ENCODE measurements at places on chromosomes 16 and 17.

DNA sequence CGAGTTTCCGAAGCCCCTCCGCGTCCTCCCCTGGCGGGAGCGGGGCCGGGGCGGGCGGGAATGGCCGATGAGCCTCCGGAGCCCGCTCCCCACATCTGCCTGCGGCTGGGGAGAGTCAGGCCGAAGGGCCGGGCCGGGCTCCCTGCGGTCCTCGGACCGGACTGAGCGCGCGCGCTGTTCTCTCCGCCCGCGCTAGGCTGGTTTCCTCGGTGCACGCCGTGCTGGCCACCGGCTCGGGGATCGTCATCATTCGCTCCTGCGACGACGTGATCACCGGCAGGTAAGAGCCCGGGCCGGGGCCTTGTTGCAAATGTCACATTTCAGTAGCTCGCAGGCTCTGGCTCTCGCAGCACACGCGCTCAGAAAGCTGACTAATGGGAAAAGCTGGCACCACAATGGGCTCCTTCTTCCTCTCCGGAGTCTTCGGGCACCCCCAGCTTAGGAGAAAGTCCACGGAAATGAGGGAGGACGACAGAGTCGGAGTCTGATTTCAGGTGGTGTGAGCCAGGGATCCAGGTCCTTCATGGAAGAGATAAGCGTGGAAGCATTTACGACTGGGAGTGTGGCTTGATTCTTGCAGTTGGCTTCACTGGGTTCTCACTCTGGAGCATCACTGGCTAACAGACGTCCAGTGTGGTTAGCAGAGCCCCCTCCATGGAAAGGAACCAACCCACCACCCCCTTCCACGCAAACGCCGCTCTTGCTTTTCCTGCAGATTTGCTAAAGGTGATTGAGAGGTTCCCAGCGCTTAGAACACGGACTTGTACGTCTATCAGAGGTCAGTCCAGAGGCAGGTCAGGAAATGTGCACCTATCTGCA, 715 bp downstream of the TLCD3A start:
- DNase-seq, result no peak

- DNase-seq, result no peak
These were observed 985 bp upstream of the FZD2 start for GRCh38 chr17:44556166-44556831.

DNA sequence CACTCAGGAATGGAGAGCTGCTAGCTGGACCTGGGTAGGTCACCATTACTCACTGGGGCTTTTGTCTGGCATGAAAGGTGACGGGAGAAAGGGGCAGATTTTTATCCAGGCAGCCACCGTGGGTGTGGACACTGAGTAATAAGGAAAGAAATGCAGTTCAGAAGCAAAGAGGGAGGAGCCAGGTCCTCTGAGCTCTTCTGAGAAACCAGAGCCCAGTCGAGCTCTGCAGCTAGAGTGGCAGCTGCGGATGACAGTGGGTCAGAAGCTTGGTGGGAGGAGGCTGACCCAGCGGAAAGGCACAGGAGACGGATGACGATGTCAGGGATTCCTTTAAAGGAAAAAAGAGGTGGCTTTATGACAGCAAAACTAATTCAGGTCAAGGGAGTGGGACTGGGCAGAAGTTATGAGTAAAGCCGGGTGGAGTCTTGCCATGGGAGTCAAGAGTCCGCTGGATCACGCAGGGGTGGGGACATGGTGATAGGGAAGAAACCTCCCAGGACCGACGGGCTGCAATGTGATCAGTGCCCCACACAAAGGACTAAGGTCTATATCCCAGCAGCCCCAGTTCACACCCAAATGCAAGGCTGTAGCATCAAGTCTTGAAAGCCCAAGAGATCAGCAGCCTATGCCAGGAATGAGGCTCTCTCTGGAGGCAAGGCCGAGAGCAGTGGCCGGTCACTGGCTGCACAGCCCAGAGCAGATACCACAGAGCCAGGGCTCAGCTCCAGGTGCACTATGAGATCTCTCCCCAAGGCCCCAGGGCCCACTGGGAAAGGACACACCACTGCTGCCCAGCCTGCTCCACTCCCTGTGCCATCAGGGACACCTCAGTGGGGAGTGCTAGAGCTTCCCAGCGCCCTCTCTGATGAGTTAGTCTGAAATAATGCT, 6.3 kb upstream of the MNT start:
- no peak for DNase-seq

- DNase-seq, result no peak
These were observed 48.0 kb upstream of the ZFHX3 start for GRCh38 chr16:73095885-73096421.

DNA sequence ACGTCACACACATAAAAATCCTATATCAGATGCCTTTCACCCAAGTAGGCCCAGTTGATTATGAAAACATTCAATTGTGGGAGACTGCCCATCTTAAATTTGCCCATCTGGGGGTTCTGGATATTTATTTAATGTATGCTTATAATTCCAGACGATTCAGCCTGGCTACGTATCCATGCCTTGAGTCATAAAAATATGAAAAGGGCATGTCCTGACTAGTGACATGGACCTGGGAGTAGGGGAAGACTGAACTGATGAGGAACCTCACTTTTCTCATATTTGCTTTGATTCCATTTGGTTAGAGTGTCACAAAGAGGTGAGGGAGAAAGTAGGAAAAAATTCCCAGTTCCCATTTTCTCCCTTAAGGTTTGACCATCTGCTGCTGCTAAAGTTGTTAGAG, 122.5 kb upstream of the GNAO1 start:
- no peak for DNase-seq

DNA sequence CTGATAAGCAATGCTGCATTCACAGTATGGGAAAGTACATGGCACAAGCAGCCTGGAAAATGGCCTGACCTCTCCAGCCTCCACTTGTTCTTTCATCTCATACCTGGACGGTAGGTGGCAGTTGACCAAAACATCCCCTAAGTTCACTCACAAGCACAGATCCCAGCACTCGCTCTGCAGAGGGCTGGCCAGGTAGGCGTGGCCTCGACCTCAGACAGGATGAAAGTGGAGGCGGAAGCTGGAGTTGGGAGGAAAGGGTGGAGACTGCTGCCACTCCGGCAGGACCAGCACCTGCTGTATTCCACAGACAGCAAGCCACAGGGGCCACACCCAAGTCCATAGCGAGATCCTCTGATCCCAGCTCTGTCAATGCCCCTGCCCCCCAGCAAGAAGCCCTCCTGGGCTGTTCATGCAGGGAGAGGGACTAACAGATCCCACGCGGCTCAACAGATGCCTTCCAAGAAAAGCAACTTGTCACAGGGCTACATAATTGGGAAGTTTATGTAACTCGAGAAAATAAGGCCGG, 31.3 kb downstream of the ZCCHC14 start:
- DNase-seq, result no peak

- DNase-seq, result no peak
These were observed 2.2 kb downstream of the HAGHL start for GRCh38 chr16:728890-729744.

GRCh38 chr16:89693289-89693731, 6.8 kb downstream of the CDK10 start:
- DNase-seq, result no peak

DNA sequence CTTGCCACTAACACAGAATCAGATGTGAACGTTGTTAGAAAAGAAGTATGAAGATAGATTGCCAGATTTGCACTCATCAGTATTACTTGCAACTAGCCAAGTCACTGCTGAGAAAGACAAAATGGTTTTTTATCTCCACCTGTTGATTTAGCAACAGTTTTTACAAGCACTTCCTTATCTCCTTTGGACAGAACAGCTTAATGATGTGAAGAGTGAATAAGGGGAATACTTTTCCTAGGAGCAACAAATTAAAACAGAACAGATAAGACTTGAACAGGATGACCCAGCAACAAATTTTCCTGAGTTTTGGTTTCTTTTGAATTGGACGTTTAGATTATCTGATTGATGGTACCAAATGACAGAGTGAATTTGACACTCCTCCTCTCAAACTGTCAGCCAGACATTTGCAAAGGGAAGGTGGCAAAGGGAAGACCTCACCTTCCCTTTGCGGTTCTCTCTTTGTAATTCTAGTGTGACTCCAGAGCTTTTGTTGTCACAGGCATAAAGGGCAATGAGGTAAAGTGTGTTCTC, 130.6 kb downstream of the NLK start:
- no peak for DNase-seq

DNA sequence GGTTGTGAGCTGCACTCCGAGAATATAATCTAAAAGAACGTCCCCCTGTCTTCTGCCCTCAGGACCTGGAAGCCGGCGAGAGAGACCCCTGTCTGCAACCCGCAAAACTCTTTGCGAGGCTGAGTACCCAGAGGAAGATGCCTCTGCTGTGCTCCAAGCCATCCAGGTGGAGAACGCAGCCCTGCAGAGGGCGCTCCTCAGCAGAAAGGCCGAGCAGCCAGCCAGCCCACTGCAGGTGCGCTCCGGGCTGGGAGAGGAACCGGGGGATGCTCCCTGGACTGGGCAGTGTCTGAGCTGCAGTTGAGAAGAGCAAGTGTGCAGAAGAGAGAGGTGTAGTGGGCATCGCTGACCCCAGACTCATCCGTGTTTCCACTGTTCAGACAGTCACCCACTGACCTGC, 148.3 kb downstream of the KATNIP start:
- no peak for DNase-seq

DNA sequence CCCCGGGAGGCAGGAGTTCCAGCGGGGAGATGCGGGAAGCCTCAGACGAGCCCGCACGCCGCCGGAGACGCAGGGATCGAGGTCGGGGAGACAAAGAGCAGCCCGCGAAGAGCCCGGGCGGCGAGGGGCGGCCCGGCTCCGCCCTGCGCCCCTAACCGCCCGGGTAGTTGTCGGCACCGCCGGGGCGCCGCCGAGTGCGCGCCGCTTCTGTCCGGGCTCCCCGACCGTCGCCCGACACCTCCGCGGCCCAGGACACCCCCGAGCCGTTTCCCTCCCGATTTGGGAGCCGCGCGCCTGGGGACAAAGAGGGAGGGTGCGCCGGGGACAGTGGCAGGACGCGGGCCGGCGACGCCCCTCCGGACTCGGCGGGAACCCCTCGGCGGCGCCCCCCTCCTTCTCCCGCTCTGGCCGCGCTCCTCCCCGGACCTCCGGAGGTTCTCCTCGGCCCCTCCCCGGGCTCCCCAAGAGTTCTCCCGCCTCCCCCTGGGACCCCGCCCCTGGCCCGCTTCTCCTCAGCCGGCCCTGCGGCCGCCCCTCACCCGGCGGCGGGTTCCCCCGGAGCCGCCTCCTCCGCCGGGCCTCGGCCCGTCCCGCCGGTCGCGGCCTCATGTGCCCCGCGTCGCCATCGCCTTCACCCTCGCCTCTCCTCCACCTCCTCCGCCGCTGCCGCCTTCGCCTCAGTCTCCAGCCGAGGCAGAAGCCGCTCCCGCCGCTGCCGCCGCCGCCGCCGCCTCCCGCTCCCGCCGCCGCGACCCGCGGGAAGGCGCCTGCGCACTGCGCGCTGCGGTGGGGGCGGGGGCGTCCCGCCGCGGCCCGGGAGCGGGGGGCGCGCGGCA, at the start of gene GJC1:
Gene GJC1, minus strand, starts transcription at position 765 of the 836 bp plus-strand sequence. CDS start 24,470 bp downstream, outside the sequence.
- DNase-seq, result no peak

DNA sequence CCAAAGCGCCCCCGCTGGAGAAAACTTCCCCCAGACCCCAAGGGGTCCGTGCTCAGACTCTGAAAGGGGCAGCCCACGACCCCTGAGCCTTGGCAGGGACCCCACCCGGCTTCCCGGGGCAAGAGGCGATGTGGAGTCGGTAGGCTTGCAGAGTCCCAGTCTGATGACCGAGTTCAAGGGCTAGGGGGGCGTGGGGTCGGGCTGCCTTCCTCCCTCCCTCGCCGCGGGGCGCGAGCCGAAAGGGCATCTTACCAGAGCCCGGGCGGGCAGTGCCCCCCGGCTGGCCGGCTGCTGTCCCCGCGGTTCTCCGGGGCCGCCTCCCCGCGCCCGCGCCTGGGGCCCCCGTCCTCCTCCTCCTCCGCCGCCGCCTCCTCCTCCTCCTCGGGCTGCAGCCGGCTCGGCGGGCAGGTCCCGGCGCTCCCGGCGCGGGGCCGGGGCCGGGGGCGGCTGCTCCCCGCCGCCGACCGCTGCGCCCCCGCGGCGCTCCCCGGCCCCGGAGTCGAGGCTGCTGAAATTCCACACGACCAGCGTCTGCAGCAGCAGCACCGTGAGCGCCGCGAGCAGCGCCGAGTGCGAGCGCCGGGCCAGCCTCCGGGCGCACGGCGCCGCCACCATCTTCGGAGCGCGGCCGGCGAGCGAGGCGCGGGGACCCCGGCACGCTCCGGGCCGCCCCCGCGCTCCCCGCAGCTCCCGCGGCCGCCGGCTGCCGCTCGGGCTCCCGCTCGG, 415 bp downstream of the XYLT1 start:
- peak; percentile 27 for DNase-seq

GRCh38 chr17:33154869-33155455, 138.1 kb downstream of the ASIC2 start:
- no peak for DNase-seq

DNA sequence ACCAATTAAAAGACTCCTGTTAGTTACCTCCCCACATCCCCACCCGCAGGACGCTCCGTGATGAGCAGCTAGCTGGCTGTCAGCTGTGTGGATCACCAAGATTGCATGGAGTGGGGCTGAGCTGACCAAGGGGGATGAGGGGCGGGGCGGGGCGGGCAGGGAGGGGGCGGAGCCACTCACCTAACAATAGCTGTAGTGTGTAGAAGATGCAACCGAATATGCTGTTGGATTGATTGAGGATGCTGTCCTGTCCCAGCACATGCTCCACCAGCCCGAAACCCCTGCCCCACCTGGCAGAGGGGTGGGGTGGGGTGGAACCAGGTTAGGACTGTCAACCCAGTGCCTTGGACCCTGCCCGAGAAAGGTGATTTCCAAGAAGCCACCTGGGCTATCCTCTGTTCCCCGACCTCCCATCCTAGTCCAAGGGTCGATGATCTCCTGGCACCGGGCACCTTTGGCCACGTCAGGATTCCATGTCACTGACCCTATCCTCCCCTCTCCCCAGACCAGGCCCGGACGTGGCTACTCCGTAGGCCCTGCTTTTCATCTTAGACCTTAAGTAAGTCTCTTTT, 1.4 kb downstream of the VKORC1 start:
- DNase-seq, result no peak

GRCh38 chr17:8002721-8003593, 542 bp downstream of the GUCY2D start:
- no peak for DNase-seq

- no peak for DNase-seq
These were observed at the start of gene TUBB3 for GRCh38 chr16:89922884-89923639. Gene TUBB3 (plus strand): TSS chr16:89923342. CDS start chr16:89923402, 60 bp downstream.

DNA sequence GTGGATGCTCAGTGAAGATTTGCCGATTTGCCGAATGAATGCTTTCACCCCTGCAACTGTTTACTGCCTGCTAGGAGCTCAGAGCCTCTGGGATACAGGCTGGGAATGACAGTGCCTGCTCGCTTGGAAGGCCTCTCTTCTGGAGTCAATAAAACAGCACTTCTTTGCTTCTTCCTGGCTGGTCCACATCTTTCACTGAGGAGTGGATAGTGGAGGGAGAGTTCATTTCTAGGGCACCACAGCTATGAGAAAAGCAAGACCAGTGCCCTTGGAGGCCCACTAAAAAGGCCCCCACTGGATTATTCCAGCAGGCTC, 3.1 kb upstream of the USP7 start:
- DNase-seq, result no peak

DNA sequence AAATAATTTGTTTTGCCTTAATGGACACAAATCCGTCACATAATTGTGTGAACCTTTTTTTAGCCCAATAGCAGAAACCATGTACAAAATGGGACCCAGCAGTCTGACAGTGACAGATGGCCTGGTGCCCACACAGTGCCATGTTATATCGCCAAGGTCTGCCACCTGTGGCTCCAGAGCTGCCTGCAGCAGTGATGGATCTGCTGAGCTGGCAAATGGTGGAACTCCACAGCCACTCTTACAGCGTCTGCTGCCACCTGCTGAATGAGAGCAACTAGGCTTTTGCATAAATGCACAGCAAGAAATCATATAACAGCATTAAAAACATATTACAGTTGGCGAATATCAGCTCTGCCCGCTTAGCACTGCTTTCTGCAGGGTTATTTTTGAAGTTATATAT, 59.4 kb downstream of the NUP93 start:
- DNase-seq, result no peak

Measured in T-helper 9 cell (primary cell).